ENCODE measurements at places on chromosomes 12 and 14.

DNA sequence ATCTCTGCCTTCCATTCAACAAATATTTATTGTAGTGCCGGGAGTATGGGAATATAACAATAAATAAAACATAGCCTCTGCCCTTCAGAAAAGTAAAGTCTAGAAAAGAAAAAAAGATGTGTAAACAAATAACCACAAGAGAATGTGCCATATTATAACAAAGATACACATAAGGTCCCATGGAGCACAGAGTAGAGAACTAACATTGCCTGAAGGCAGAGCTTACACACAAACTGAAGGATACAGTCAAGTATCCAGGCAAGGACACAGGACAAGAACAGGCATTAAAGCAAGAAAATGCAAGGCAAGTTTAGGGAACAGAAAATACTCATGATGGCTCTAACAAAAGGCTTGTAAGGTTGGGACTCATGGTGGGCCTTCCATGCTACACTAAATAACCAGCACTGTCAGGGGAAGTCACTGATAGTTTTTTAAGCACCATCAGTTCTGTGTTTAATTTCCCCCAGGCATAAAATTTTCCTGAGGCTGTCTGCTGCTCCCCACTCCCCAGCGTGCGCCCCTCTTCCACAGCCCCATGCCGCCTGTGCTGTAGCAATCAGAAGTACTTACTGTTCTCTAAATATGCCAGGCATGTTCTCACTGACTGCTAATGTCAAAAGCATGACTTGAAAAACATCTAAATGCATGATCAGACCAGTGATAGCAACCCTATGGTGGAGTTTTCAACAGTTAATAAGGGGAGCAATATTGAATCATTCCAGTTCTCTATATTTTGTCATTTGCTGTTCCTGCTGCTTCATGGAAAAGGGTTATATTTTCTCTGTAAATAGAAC lies 77.8 kb downstream of the ANKS1B start:
- no peak for DNase-seq

DNA sequence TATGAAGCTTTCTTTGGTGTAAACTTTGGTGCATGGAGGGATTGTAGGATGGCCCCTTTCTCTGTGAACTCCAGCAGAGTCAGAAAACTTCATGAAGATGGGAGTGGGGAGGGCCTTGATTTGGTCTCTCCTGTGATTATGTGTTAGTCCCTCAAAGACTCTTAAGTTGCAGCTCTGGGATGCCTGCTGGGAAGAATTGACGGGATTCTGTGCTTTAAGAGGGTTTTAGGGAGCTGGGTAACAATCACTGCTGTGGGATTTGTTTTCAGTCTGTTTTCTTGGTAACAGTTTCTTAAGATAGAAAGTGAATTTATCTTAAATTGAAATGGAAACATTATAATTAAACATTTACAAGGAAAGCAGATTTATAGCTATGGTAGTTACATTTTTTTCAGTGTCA lies 378.1 kb downstream of the AACS start:
- no peak for DNase-seq

- DNase-seq: no peak
These were observed 30.6 kb downstream of the RESF1 start for GRCh38 chr12:31989571-31990362.

- DNase-seq: no peak
These were observed 26.1 kb upstream of the CPNE8 start for GRCh38 chr12:38931461-38931860.

GRCh38 chr12:114402084-114402717 lies 3.7 kb downstream of the TBX5 start:
- DNase-seq: no peak

GRCh38 chr12:13000616-13000924 lies 505 bp upstream of the HEBP1 start:
- peak; percentile 52 for DNase-seq

- no peak for DNase-seq
These were observed 106.4 kb upstream of the TBX5 start for GRCh38 chr12:114512351-114512750.

GRCh38 chr12:4246116-4246515 lies 27.4 kb upstream of the CCND2 start:
- no peak for DNase-seq

DNA sequence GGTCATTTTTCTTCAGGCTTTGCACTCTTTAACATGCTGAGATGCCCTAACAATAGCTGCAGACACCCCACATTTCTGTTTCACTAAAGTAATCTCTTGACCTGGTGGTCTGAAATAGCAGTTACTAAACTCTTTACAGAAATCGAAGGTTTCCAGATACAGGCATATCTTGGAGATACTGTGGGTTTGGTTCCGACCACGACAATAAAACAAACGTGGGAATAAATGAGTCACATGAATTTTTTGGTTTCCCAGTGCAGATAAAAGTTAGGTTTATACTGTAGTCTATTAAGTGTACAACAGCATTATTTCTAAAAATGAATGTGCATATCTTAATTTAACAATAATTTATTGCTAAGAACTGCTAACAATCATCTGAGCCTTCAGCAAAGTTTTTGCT lies 208.7 kb downstream of the EGLN3 start:
- no peak for DNase-seq

- DNase-seq: no peak
These were observed 69.0 kb downstream of the DENND5B start for GRCh38 chr12:31521964-31522363.

GRCh38 chr12:45281994-45282393 lies 66.1 kb downstream of the ANO6 start:
- no peak for DNase-seq

- DNase-seq: peak; percentile 48
These were observed 90.0 kb downstream of the RIN3 start for GRCh38 chr14:92603309-92604242.

GRCh38 chr14:70776197-70776596 lies 33.1 kb downstream of the MAP3K9 start:
- no peak for DNase-seq

DNA sequence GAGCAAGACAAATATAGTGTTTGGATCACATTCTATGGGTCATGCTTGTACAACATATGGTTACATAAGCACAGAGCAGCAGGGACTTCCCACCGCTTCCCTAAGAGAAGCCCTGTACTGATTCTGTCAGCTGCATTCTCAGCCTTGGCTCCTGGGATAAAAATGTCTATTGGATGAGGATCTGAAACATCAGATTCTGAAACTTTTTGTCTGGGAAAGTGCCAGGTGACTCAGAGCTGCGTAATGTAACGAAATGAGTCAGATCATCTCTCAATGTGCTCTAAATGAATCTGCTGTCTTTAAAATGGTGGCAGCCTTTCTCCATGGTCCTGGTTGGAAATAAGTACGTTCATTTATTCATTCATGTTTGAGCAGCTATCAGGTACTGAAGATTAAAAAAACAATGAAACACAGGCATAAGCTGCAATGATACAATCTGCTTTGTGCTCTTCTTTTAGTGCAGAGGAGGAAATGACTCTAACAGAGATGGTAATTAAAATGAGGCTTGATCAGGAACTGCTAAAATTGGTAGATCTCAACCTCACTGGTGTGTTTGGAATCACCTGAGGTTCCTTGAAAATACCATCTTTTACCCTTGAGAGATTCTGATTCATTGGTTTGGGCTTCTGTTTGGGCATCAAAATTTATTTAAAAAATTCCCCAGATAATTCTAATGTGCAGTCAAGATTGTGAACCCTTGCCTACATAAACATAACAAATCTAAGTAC lies 99.1 kb upstream of the NAP1L1 start:
- peak; percentile 75 for DNase-seq

DNA sequence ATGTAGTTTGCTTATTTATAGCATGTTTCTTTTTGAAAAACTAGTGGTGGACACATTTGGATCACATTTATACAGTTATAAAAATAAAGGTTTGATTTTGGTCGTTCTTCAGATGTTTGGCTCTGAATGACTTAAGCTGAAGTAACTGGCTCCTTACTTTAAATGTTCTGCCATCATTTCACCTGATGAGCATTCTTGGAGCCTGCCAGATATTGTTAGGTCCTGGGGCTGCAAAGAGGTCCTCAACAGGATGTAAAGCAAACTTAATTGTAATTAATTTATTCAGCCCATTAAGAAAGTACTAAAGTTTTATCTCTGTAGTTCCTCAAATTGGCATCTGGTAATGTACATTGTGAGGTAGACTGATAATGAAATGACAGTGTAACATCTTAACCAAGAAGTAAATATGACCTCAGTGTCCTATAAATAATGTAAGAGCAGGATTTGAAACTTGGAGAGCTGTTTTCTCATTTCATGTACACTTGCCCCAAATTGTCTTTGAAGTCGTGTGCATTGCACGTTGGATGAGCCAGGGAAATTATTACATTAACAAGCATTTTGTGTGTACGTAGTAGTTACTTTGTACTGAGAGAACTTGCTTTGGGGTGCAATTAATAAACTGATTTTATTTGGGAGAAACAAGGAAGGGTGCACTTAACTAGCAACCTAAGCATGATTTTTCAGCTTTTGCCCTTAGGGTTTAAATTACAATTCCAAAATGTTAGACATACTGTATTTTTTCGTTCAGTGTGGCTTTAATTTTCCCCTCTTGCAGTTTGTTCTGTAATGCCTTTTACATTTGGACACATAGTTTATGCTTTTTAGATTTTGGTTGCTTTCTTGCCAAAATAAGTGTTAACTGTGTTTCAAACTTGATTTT lies 7.5 kb downstream of the EIF5 start:
- no peak for DNase-seq

DNA sequence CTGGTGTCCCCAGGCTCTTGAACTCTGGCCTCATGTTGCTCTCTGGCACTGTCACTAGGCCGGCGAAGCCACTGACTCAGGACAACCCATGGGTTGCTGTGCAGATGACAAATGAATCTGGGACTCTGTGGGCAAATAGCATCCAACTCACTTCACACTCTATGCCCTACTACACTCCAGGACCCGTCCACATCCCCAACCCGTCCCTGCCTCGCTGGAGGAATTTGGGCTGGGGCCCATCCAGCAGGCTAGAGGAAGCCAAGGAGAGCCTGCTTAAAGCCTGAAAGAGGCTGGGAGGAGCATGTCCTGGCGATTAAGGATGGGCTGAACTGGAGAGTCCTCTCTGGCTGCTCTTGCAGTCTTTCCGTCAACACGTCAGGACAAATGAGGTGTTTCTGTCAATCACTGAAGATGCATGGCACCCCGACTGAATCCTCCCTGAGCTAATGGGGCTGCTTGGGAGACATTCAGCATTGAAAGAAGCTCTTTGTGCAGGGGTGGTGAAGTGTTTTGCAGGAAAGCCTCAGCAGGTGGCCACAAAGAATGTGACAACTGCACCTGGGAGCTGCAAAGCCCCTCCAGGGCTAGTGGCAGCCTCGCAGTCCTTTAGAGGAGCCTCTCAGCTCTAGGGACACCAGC lies 71.7 kb downstream of the ANO2 start:
- DNase-seq: no peak

DNA sequence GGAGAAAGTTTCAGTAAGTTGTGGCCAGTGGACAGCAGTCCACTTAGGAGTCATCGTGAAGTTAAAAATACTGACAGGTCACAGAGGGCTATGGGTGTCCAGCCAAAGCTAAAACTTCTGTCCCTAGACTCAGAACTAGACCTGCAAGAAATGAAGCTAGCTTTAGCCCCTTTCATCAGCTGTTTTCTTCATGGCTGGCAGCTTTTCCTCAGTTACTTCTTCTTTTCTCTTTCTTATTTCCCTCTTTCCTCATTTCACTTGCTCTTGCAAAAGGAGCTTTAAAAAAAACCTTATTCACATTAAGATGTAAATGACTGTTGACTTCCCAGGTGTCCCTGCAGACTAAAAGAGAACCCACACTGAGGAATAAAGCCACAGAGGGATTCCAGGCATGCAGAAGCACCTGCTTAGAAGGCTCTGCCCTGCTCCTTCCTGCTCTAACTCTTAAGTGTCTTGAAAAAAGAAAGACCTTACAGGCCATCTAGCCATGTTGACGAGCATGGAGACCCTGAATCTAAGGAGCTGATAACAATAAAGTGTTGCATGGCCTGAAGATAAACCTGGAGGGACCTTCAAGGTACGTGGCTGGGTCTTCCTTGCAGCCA lies 69.7 kb upstream of the CCND2 start:
- no peak for DNase-seq

DNA sequence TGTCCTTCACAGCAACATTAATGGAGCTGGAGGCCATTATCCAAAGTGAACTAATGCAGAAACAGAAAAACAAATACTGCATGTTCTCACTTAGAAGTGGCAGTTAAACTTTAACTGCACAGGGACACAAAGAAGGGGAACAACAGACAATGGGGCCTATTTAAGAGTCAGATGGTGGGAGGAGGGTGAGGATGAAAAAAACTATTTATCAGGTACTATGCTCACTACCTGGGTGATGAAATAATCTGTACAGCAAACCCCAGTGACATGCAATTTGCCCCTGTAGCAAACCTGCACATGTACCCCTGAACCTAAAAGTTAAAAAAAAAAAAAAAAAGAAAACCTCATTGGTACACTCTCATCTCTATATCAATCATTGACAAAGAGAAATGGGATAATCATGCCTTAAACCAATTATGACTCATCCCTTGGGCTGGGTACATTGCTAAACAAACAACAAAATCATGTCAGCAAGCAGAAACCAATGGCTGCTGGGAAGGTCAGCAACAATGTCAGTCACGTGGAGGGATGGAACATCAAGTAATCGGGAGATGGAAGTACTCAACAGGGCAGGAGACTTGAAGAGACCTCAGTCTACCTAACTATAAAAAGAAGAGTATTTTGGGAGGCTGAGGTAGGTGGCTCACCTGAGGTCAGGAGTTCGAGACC lies 479.2 kb downstream of the RMST start:
- DNase-seq: no peak
